BE2C (cell line): ENCODE measurements at places on chromosomes 3 and 15.

DNA sequence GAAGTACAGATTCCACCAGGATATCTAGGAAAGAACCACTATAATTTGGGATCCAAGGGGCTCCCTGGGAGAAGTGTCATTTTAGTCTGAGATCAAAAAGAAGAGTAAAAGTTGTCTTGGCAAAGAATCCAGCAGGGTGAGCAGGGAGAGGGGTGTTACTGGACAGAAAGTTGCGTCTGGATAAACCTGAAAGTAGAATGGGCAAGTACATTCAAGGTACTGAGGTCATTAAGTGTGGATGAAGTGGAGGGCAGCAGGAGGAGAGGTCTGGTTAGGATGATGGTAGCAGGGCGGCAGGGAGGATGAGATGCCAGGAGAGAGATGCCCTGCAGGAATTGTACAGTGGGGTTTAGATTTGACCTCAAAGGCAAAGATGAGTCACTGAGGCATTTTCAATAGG lies 253.3 kb downstream of the KLF13 start:
- no peak for DNase-seq

DNA sequence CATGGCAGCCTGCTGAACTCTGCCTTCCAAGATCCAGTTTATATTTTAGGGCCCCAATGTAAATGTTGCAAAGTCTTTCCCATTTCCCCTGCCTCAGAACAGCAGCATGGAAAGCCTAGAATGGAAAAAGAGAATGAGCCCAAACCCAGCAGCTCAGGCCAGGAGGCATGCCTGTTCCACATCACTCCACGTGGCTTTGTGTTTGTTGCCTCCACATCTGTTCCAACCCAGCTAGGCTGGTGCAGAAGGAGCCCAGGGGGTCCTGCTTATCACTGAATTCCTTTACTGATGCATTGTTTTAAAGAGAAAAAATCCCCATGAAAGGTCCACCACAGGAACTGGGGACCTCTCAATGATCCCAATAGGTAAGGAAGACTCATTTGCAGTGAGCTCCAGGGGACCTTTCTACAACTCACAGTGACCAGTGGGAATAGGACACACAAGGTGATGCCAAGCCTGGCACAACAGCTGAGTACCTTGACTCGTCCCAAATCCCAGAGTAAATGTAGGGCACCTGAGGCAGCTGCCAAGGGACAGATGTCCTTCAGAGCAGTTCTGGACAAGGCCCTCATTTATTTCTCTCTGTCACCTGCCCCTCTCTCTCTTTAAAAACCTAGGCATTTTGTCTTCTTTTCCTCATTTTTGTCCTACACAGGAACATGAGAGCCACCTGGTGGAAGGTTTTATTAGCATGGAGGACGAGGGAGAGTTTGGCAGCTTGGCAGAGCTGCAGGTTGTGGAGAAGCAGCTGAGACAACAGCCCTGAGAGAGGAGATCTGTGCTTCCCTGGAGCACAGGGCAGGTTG lies 41.7 kb upstream of the ADAMTS17 start:
- peak; percentile 30 for DNase-seq

DNA sequence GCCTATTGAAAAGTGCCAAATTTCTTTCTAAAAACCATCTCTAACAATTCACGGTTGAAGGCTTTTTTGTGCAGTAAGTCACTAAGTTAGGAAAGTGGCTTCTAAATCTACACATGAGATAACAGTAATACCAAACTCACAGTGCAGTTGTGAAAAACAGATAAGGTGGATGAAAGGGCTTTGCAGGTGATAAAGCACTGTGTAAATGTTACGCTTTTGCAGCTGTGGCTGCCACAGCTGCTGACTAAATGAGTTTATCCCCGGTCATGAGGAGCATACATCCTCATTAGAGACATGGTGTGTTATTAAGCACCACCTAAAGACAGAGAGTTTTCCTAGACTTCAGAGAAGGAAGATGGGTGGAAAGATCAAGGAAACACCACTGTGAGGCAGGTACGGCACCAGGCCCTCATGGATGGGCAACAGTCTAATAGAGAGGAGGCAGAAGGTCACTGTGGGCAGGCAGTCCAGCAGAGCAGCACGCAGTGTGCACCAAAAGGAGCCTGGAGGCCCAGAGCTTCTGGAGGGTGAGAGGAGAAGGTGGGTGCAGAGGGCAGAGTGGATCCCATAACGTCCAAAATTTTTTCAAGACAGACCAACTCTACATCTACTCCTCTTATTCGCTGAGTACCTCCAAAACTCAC lies 68.5 kb downstream of the FMN1 start:
- DNase-seq, result no peak

DNA sequence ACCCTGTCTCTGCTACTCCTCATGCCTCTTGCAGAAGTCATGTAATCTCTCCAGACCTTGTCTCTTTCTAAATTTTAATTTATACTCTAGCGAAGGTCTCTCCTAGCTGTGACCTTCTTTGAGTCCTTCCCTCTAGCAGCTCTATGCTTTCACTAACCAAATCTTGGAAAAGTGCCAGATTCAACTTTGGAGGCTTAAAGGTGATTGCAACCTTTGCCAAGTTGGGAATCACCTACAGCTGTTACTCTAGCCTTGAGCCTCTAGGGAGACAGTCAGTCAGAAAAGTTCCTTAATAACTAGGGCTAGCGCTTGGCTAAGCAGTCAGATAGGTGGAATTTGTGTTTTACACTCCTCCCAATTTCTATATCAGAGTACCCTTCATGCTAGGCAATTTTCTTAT lies 46.1 kb upstream of the ABI3BP start:
- no peak for DNase-seq

- no peak for DNase-seq
These were observed 79.8 kb downstream of the SEMA5B start for GRCh38 chr3:122947738-122948137.

- DNase-seq, result no peak
These were observed 539.7 kb upstream of the IL12A start for GRCh38 chr3:159448902-159449301.

DNA sequence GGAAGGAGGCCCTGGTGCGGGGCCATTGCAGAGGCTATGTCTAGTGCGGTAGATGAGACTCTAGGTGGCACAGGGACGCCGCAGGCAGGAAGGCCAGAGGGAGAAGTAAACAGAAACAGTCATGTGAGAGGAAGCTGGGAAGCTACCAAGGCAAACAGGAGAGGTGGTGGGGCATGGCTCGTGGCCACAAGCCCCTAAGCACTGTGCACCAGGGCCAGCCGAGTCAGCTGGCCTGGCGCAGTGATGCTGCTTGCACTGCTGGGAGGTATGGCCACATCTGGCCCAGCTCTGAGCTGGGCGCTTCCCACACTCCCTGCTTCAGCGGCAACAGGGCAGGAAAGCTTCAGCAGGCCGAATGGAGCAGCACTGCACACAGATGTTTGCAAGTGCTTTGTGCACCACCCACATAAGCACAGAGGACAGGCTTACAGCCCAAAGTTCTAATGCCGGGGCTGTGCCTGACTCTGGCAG lies 76.6 kb downstream of the SRGAP3 start:
- no peak for DNase-seq
